ENCODE measurements at places on chromosomes 3 and 15. TPM values are rescaled to one million over a fixed set of nuclear protein-coding genes. Genes with fewer than 3 reads are reported as not detected.

Gene LDHAL6B
- total RNA-seq, result not detected

Gene NMB
- total RNA-seq, result 1.7 TPM

Gene CCRL2
- total RNA-seq, result 0.97 TPM

Gene SLC22A13
- total RNA-seq, result not detected

Gene CCR8
- total RNA-seq, result not detected

Gene TPRG1
- total RNA-seq, result 0.50 TPM

Gene COL7A1
- 86.6 TPM for total RNA-seq

GRCh38 chr15:36344887-36345286, 234.5 kb upstream of the CDIN1 start:
- DNase-seq, result no peak

DNA sequence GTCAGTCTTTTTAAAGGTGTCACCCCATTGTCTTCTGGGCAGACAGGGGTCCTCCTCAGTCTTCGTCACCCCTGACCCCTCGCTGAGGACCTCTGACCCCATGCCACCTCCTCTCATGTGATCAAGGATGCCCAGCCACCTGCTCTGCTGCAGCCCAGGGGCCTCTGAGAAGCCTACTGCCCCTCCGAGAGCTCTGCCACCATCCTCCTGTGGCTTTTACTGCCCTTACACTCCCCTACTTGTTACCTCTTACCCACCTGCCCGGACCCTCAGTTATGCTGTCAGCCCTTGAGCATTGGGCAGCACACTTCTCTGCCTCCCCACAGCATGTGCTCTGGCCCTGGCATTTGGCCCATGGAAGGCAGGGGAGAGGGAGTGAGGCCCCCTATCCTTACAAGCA, 123.2 kb downstream of the LRRK1 start:
- DNase-seq, result no peak

- no peak for DNase-seq
Measured at GRCh38 chr3:174959556-174960065, 100.5 kb downstream of the NAALADL2 start.

GRCh38 chr3:53186726-53187125, 25.7 kb downstream of the PRKCD start:
- DNase-seq, result no peak

DNA sequence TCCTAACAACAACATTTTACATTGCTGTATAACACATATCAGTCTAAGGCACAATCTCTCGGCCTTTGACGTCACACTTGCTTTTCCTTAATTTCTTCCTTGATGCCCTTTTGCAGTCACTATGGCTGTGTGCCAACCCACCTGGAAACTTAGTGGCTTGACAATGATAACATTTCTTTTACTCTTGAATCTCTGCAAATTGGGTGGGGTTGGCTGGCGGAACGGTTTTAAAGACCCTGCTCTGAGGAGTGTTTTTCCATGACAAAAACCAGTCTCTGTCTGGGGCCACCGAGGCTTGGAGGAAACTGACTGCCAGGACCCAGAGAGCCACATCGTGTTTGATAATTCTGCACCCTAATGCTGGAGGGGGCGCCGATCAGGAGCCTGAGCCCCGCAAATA, 115.6 kb downstream of the KLF13 start:
- no peak for DNase-seq
